ENCODE measurements at places on chromosomes 4 and X.

- DNase-seq, result no peak
Measured at GRCh38 chr4:89509708-89510281, 202.2 kb upstream of the GPRIN3 start.

DNA sequence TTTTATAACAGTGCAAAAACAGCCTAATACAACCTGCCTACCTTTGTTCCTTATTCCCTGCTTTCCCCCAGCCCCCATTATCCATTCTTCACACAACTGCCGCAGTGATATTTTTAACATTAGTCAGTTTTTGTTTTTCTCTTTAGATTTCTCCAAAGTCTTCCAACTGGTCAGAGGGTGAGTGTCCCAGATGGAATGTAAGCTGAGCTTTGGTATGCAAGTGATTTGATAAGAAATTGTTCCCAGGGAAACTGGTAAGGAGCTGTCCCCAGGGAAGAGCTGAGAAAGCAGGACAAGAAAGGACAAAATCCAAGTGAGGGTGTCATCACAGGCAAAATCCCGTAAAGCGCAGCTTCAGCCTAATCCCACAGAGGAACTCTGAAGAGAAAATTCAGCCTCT is 475.5 kb upstream of the ADGRL3 start:
- DNase-seq, result no peak

GRCh38 chr4:24988776-24989175 is 42.0 kb downstream of the LGI2 start:
- peak; percentile 55 for DNase-seq

DNA sequence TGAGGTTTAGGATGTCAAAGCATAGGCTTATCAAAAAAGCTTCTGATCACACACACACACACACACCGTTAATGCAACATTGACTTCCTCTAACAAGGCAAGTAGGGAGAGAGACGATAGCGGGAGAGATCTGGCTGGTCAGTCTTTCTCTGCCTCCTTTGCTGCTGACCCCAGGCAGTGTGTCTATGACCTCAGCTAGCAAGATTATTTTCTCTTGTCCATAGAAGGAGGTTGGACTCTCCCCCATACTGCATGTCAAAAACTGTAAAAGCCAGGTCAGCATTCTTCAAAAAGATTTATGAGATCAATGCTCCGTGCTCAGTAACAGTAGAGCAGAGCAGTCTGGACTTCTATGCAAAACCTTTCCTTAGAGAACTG is 63.5 kb upstream of the PGM2 start:
- no peak for DNase-seq

DNA sequence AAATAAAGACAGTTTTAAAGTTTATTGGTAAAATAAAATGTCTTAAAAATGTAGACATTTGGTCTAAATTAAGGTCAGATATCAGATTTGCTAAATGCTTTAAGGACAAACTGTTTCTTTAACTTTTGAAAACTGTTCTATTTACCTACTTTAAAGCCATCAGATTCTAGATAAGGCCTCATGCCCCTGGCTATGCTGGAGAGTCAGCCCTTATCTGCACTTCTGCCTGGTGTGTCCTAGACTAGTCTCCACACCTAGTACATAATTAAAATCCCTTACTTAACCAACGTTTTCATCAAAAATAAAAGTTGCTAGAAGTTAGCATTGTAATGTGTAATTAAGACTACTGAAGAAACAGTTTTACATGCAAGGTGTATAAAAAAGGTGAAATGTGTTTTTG is 25.6 kb downstream of the HSD17B11 start:
- DNase-seq, result no peak

DNA sequence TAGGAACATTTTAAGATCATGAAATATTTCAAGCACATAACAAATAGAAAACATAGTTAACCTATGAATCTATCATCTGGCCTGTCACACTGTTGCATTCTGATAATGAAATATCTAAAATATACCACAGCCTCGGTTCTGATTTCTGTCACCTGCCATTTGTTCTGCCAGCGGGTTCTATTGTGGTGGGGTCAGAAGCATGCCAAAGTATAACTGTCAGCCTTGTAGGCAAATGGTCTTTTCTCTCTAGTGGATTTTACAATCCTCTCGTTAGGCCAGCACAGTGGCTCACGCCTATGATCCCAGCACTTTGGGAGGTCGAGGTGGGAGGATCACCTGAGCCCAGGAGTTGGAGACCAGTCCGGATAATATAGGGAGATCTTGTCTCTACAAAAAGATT is 47.9 kb downstream of the HTRA3 start:
- no peak for DNase-seq
